ENCODE measurements at places on chromosomes 3 and 15.

GRCh38 chr3:127005864-127006500 is 23.1 kb downstream of the PLXNA1 start:
- DNase-seq = no peak

- DNase-seq = no peak
Measured at GRCh38 chr3:141735176-141735575, 2.9 kb upstream of the RNF7 start.

- DNase-seq = no peak
Measured at GRCh38 chr3:129315223-129315997, 36.7 kb downstream of the HMCES start.

GRCh38 chr3:33187368-33187634 is 31.3 kb downstream of the SUSD5 start:
- no peak for DNase-seq

GRCh38 chr3:137692803-137693431 is 71.2 kb upstream of the SOX14 start:
- DNase-seq = peak; percentile 0

GRCh38 chr15:100310041-100310405 is 31.8 kb downstream of the ADAMTS17 start:
- DNase-seq = no peak

DNA sequence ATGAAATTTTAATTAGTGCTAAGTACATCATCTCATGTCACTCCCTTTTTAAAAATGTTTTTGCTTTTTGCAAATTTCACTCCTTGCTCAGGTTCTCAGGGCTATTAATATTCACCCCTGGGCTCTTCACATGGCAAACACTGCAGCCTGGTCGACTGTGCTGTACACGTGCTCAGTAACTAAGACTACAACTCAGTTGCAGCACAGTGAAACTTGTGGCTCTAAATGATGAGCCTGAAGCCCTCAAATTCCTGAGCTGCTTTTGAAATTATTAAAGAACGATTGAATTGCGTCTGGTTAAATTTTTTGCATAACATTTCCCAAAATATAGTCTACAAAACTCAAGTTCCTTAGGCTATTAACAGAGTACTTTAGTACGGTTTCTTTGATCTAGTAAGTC is 159.3 kb upstream of the C2CD4B start:
- no peak for DNase-seq

- no peak for DNase-seq
Measured at GRCh38 chr15:25728816-25729215, 134.3 kb downstream of the ATP10A start.

- DNase-seq = no peak
Measured at GRCh38 chr3:98906230-98906629, 4.7 kb upstream of the DCBLD2 start.

DNA sequence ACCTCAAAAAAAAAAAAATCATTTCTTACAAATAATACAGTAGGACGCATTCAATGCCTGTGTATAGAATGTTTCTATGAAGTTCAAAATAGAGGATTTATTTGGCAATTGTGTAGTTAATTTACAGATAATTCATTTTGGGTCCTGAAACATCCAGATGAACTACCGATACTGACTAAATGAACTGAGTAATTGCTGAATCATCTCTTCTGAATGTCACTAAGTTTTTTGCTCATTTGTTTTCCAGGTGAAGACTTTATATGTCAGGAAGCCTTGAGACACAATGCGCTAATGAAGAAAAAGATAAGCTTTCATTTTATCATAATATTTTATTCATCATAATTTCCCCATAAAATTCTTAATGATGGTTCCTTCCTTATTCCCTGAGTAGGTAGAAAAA is 39.7 kb downstream of the PCOLCE2 start:
- no peak for DNase-seq

- no peak for DNase-seq
Measured at GRCh38 chr3:42264399-42265058, 1.5 kb downstream of the CCK start.

DNA sequence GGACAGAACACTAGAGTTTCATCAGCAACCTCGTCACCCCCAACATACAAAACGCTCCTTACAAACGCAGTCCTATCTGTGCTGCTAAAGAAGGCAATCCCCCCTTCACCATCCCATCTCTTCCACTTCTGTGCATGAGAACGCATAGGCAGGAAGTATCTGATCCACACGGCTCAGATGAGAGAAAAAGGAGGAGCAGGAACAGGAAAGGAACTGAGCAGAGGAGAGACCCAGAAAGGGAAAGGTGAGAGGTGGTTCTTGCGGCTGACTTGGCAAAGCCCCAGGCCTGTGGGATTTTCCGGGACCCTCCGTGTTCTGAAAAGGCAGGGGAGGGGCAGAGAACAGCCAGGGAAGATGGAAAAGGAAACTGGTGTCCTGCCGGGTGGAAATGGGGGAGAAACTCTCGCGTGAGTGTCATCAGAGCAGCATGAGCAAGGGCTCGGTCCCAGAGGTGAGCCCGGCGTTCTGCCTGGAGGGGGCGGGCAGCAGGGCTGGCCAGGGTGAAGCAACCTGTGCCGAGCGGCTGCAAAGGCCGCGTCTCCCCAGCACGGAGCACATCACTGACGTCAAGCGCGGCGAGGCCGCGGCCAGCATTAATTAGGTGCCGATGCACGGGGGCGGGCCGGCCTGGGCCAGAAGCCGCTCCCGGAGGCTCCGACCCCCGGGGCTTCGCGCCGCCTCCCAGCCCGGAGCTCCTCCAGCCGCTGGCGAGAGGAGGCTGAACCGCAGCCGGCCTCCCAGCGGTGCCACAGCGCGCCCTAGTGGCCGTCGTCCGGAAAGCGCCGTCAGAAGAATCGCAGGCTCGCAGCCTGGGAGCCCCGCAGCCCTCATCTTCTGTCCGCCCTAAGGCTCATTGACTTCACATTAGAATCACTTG is 35.8 kb downstream of the CPN2 start:
- peak; percentile 68 for DNase-seq

DNA sequence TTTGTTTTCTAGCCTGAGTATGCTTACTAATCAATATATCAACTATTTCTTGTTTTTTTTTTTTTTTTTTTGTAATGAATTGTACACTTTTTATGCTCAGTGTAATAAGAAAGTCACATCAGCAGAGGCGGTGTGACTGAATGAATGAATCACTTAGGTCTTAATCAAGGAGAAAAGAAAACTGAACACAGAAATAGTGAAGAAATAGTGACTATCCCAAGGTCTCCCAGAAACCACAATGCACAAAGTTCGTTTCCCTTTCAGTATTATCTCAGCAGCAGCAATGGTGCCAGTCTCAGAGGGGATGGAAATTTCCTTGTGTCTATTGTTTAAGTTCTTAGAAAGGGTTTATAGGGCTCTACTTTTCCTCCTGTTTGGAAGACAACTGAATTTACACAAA is 80.7 kb downstream of the NR1I2 start:
- DNase-seq = no peak

DNA sequence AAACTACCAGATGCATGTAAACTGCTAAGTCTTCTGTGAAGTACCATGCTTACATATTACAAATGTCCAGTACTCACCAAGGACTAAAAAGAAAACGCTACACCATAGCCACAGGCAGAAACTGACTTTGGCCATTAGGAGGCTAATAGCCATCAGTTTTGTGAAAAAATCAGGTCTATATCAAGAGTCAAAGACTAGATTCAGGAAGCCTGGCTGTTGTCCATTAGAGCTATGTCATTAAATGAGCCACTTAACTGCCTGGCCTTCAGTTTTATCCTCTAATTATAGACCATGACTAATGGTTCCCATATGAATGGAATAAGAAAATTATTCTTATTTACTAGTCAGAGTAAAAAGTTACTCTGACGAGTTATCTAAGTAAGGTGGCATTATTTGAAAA is 144.1 kb downstream of the VPS13C start:
- no peak for DNase-seq

GRCh38 chr15:92200891-92201290 is 192.8 kb upstream of the ST8SIA2 start:
- no peak for DNase-seq

DNA sequence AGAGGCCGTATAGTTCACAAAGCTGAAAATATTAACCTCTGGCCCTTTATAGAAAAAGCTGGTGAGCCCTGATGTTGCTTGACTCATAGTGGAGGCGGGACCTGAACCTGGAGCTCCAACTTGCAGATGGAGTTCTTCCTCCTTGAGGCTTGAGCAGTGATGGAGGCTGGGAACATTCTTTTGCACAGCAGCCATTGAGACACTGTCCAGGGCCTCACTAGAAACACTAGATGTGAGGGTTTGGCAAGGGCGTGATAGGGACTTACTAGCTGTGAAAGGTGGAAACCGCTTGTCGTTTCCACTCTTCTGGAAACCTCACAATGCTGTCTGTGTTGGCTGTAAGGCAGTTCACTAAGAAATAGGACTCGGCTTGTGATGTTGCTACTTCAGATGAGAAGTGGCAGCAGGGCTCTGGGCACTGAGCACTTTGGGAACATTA is 12.5 kb downstream of the SMAD6 start:
- no peak for DNase-seq

GRCh38 chr3:126959921-126960603 is 22.9 kb upstream of the PLXNA1 start:
- DNase-seq = no peak

DNA sequence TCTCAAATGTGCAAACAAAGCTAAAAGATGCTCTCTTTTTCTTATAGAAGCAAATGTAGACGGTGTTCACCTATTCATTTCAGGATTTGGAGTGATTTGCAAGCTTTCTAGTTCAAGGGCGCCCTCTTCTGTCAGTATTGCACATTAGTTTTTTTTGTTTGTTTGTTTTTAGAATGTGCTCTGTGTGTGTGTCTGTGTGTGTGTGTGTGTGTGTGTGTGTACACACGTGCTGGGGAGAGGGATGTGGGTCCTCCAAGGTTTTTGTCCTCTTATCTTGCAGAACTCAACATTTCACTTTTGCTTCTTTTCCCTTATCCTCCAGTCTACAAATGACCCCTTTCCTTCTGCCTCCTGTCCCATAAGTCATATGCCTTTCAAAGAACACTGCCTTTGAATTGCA is 23.5 kb downstream of the DNAH1 start:
- peak; percentile 51 for DNase-seq

DNA sequence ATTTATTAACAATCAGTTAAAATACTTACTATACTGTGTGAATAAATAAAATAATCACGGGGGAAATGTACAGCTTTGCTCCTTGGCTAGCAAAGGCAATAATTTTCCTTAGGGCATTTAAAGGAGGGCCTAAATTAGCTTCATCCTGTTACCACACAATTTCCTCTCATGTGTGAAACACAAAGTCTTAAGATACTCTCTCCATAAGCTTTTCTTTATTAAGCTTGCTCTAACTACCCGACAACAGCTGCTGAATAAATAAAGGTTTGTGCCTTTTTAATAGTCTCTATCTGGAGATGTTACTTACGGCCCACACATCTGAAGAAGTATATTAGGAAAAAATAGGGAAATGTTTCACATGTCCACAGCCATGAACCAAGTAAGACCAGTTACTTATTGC is 29.7 kb downstream of the ZNF106 start:
- no peak for DNase-seq

DNA sequence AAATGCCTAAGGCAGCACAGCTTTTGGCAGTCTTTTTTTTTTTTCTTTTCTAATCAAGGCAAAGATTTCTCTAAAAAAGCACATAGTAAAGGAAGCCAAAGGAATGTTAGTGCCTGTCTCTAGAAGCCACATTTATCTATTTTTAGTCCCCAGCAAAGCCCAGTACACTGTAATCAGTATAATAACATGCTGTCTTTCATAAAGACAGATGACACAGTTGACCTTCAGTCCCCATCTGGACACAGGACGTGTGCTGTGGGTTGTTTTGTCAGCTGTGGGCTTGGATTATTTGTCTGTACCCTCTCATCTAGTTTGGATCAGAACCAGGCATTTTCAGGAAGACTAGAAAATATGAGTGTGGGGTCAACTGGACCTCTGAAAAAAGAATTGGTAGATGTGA is 110.4 kb upstream of the CTNNB1 start:
- DNase-seq = no peak

DNA sequence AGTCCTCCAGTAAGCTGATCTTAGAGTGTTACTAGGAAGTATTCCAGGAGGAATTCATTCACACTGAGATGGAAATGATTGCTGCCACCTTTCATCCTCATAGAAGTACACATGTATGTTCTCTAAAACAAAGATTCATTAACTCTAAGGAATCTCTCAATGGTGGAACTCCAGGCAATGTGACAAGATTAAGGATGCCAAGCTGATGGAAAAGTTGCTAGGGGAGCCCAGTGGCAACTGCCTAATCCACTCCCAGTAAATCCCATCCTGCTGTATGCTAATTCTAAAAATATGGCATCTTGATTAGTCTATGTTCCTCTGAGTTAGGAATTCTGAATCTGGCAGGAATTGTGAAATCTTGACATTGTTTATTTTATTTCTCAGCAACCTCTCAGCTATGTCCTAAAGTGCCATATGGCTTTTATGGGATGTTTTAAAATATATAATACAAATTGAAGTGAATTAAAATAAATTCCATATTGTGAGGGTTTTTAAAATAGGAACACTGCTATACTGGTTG is 210.0 kb upstream of the TRIM42 start:
- no peak for DNase-seq

DNA sequence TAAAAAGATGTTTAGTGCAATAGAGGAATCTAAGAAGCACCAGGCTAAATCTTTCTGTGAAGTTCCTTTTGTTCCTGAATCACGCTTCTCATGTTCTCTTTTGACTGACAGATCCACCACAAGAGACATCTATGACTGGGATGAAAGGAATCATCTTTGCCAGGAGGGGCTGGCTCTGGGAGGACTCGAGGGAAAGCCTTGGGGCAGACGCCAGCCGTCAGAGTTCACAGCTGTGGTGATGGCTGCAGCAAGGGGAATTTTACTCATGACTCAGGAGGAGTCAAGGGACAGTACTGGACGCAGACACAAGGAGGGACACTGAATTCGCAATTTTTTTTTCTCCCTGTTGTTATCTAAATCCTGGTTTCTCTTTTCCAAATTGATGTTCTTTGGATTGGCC is 38.7 kb downstream of the C3orf38 start:
- no peak for DNase-seq

DNA sequence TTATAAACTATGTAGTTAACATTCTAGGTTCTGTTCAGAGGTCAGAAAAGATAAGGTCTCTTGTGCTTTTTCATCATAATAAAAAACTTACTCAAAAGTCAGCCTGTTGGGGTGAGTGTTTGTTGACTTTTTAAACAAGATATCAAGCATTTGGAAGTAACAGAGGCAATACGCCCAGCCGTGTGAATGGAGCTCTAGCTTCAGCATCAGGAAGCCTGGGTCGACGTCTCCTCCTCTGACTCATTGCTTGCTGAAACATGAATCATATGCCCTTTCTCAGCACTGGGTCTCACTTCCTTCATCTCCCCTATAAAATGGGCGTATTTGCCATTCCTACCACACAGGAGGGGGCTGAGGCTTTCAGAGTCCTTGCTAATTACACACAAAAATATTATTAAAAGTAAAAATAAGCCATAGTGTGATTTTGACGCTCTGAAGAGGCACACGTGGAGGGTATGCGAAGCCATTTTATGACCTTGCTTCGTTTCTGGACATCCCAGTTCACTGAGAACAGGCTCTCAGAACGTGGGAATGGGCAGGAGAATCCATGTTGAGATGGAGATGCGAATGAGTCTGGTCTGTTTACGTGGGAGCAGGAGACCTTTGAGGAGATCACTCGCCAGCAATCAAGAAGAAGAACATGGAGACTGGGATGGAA is 220.8 kb upstream of the TPRG1 start:
- DNase-seq = no peak

GRCh38 chr15:47586653-47587224 is 130.6 kb upstream of the SEMA6D start:
- DNase-seq = no peak

GRCh38 chr3:107999215-107999775 is 91.5 kb downstream of the CD47 start:
- no peak for DNase-seq

GRCh38 chr3:173044998-173045397 is 96.0 kb downstream of the SPATA16 start:
- DNase-seq = no peak

GRCh38 chr3:25665315-25666280 is 891 bp upstream of the TOP2B start:
- no peak for DNase-seq
